ENCODE measurements at places on chromosomes 2 and 18. TPM values are rescaled to one million over a fixed set of nuclear protein-coding genes. Genes with fewer than 3 reads are reported as not detected.
A peak's percentile ranks its signal among the peaks of the same experiment; 100 is the strongest.

The RAX gene
- total RNA-seq, result 0.37 TPM

The MC4R gene
- total RNA-seq, result not detected

- no peaks in the 10 kb centered on the region for H3K4me1 ChIP-seq
- H3K4me3 ChIP-seq, result peak overlapping the region; percentile 90
- no peak overlapping the region for H3K27ac ChIP-seq
- no peak for DNase-seq
- peaks cover 6% of the 10 kb centered on the region for H3K36me3 ChIP-seq
Measured at GRCh38 chr2:178523596-178524134, 43.4 kb downstream of the PLEKHA3 start.

GRCh38 chr2:15914596-15915385, 25.6 kb upstream of the MYCN start:
- H3K4me1 ChIP-seq, result no peaks in the 10 kb centered on the region
- no peaks in the 10 kb centered on the region for H3K36me3 ChIP-seq
- H3K27me3 ChIP-seq, result no peaks in the 10 kb centered on the region
- no peak overlapping the region for H3K27ac ChIP-seq
- no peak for DNase-seq
- H3K4me3 ChIP-seq, result no peak overlapping the region

DNA sequence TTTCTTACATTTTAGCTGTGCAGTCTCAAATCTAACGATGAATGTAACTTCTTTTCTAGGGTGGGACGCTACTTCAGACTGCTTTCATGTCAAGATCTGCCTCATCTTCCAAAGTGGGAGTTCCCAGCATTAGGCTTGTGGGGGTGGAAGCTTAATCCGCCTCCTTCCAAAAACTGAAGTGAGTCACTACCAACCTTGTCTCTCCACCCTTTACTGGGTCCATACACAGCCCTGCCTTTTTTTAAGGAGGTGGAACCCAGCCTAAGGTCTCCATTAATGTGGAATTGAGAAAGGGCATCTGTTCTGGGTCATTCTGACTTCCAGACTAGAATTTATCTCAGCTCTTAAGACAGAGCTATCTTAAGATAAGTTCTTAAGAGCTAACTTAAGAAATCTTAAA, 42.0 kb upstream of the NFE2L2 start:
- no peaks in the 10 kb centered on the region for H3K36me3 ChIP-seq
- H3K27ac ChIP-seq, result no peak overlapping the region
- no peak for DNase-seq
- H3K4me1 ChIP-seq, result no peaks in the 10 kb centered on the region

DNA sequence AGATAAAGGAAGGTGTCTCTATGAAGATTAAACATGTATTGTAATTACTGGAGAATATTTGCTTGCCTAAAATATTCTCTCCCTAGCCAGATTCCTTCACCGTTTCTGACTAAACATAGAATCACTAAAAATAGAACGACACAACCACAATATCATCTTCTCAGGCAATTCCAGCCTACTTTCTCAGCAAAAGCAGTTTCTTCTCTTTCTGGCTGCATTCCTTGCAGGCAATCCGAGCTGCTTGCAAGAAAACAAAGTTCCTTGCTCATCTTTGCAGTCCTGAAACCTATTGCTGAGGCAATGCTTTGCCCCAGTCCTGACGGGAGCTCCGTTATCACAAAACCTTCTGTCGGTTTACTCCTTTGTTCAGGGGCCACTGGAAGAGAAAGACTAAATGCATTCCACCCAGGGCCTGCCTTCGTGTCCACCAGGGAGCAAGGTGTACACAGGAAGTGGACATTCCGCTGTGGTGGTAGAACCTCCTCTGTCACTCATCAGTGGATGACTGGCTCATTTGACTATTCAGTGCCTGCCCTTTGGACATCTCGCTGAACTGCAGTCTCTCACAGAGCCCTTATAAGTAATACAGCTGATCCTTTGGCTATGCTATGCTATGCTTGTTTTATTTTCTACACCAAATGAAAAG, 239.2 kb upstream of the DOK6 start:
- no peak for DNase-seq
- H3K4me3 ChIP-seq, result no peak overlapping the region
- H3K36me3 ChIP-seq, result no peaks in the 10 kb centered on the region
- no peaks in the 10 kb centered on the region for H3K4me1 ChIP-seq

GRCh38 chr18:31821545-31822171, 61.0 kb upstream of the SLC25A52 start:
- peaks cover 4% of the 10 kb centered on the region for H3K36me3 ChIP-seq
- H3K27ac ChIP-seq, result no peak overlapping the region
- no peak overlapping the region for H3K4me3 ChIP-seq
- DNase-seq, result no peak

GRCh38 chr2:44713170-44713569, 228.3 kb upstream of the SIX3 start:
- no peaks in the 10 kb centered on the region for H3K27me3 ChIP-seq
- H3K4me1 ChIP-seq, result peaks cover 4% of the 10 kb centered on the region
- no peaks in the 10 kb centered on the region for H3K36me3 ChIP-seq
- H3K27ac ChIP-seq, result no peak overlapping the region
- no peak for DNase-seq
- no peak overlapping the region for H3K4me3 ChIP-seq

DNA sequence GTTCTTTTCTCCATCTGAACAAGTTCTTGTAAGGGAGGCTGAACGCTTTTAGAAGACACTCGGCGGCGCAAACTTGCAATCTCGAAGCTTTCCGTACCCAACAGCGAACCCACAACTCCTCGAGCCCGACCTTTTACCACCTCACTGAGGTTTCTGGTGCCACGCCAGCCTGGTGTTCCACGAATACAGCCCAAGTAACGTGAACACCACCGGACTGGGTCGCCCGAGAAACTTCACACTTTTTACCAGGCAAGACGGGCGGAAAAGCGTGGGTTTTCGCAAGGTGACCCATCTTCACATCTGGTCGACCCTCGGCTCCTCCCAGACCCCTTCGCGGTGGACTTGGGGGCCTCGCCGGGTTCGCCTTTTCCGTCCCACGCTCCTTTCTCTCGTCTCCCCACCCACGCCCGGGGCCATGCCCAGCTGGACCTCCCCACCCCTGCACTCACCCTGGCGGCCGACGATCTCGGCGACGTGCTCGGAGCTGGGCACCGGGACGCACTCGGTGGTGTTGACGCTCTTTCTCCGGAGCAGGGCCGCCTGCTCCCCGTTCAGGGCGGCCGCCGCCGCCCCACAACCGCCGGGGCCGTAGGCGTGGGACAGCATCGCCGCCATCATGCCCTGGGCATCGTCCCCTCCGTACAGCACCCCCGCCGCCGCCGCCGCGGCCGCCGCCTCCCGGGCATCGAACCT, 1.2 kb downstream of the MEX3C start:
- H3K27me3 ChIP-seq, result no peaks in the 10 kb centered on the region
- H3K36me3 ChIP-seq, result peaks cover 21% of the 10 kb centered on the region
- H3K4me3 ChIP-seq, result peak overlapping the region; percentile 99
- H3K4me1 ChIP-seq, result peaks cover 3% of the 10 kb centered on the region
- H3K27ac ChIP-seq, result no peak overlapping the region

- no peak overlapping the region for H3K27ac ChIP-seq
- no peaks in the 10 kb centered on the region for H3K4me1 ChIP-seq
- no peaks in the 10 kb centered on the region for H3K36me3 ChIP-seq
- no peaks in the 10 kb centered on the region for H3K27me3 ChIP-seq
Measured at GRCh38 chr2:154978244-154978643, 279.7 kb downstream of the KCNJ3 start.

All from H9 (cell line).